ENCODE measurements at places on chromosomes 6 and 20. TPM values are rescaled to one million over a fixed set of nuclear protein-coding genes. Genes with fewer than 3 reads are reported as not detected.

GRCh38 chr6:75333676-75334200 lies 49.1 kb upstream of the TMEM30A start:
- H3K27ac ChIP-seq = no peak overlapping the region
- no peaks in the 10 kb centered on the region for H3K4me1 ChIP-seq
- no peak overlapping the region for H3K4me3 ChIP-seq
- no peaks in the 10 kb centered on the region for H3K36me3 ChIP-seq

- H3K27ac ChIP-seq = no peak overlapping the region
- no peaks in the 10 kb centered on the region for H3K4me1 ChIP-seq
- H3K27me3 ChIP-seq = no peaks in the 10 kb centered on the region
- DNase-seq = no peak
- no peak overlapping the region for H3K4me3 ChIP-seq
Observed at GRCh38 chr6:4489538-4489937, 286.7 kb upstream of the CDYL start.

DNA sequence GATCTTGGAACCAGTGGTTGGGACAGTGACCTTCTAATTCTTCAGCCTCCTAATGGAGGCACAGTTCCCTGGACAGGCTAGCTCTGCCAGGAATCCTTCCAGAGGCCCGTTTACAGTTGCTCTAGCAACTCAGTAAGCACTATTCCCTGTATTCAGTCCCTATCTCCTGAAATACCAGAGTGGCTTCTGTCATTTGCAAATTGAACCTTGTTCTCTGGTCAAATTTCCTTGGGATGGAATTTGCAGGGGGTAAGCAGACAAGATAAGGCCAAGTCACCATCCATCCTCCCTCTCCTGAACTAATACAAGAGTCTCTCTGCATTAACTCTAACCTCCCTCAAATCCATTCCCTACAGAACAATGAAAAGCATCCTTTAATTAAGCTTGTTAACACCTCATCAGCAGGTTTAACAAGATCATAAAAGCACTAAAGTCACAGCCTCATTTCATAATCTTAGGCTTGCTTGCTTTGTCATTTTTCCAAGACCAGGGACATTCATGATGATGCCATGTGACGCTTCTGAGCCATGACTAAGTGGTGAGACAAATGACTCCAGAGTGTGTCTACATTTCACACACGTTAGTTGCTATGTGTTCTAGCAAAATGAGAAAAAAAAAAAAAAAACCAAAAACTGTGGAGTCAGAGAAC lies 37.1 kb downstream of the SLC22A23 start:
- no peak overlapping the region for H3K4me3 ChIP-seq
- no peaks in the 10 kb centered on the region for H3K36me3 ChIP-seq
- H3K27me3 ChIP-seq = no peaks in the 10 kb centered on the region
- peak overlapping the region; percentile 53 for H3K27ac ChIP-seq

- DNase-seq = peak; percentile 77
- H3K27ac ChIP-seq = peak overlapping the region; percentile 78
- H3K27me3 ChIP-seq = no peaks in the 10 kb centered on the region
- H3K4me3 ChIP-seq = peak overlapping the region; percentile 42
Observed at GRCh38 chr6:6811128-6812009, 222.8 kb downstream of the LY86 start.

DNA sequence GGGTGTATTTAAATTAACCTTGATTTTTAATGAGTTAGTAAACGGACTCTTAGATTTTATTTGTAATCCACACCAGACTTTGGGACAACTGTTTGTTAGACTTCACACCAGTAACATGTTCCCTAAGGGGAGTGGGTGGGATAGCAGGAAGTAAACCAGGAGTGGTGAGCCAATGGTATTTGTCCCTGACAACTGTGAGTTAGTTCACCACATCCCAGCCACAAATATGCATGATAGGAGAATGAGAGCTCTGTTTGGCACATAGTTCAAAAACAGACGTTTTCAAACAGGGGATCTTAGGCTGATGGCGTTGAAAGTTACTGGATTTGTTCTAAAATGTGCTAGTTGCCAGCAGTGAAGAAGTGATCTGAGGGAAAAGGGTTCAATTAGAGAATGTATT lies 18.7 kb upstream of the COL10A1 start:
- H3K4me3 ChIP-seq = no peak overlapping the region
- H3K36me3 ChIP-seq = no peaks in the 10 kb centered on the region
- no peak overlapping the region for H3K27ac ChIP-seq
- DNase-seq = no peak
- no peaks in the 10 kb centered on the region for H3K4me1 ChIP-seq
- no peaks in the 10 kb centered on the region for H3K27me3 ChIP-seq

- H3K36me3 ChIP-seq = no peaks in the 10 kb centered on the region
- DNase-seq = no peak
- no peak overlapping the region for H3K27ac ChIP-seq
- no peak overlapping the region for H3K4me3 ChIP-seq
- no peaks in the 10 kb centered on the region for H3K4me1 ChIP-seq
Observed at GRCh38 chr20:53926428-53927028, 143.9 kb downstream of the BCAS1 start.

DNA sequence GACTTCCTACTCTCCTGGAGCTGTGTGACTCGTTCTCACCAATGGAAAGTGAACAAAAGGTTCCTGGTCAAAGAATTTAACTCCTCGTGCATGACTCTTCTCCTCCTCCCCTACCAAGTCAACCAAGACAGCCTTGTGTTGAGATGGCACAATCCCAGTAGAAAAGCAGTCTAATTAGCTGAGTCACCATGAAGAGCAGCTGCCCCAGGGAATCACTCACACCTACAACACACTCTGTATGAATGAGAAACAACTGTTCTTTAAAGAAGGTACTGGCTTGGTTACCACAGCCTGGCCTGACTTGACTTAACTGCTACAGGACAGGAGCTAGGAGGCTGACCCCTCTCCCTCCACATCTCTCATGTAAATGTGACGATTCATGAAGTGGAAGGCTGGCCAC lies 2.9 kb upstream of the HLA-DOB start:
- H3K27ac ChIP-seq = no peak overlapping the region
- H3K36me3 ChIP-seq = no peaks in the 10 kb centered on the region
- H3K4me1 ChIP-seq = no peaks in the 10 kb centered on the region
- DNase-seq = no peak
- H3K27me3 ChIP-seq = no peaks in the 10 kb centered on the region
- H3K4me3 ChIP-seq = no peak overlapping the region

CNPY3 gene
- total RNA-seq = 35.7 TPM

CD24 gene
- total RNA-seq = 22.0 TPM

HTR1E gene
- not detected for total RNA-seq

MATN4 gene
- total RNA-seq = not detected

ECT2L gene
- not detected for total RNA-seq

BHLHE23 gene
- total RNA-seq = not detected
